Central memory CD4-positive, alpha-beta T cell (primary cell): ENCODE measurements at places on chromosomes 1 and 21.

DNA sequence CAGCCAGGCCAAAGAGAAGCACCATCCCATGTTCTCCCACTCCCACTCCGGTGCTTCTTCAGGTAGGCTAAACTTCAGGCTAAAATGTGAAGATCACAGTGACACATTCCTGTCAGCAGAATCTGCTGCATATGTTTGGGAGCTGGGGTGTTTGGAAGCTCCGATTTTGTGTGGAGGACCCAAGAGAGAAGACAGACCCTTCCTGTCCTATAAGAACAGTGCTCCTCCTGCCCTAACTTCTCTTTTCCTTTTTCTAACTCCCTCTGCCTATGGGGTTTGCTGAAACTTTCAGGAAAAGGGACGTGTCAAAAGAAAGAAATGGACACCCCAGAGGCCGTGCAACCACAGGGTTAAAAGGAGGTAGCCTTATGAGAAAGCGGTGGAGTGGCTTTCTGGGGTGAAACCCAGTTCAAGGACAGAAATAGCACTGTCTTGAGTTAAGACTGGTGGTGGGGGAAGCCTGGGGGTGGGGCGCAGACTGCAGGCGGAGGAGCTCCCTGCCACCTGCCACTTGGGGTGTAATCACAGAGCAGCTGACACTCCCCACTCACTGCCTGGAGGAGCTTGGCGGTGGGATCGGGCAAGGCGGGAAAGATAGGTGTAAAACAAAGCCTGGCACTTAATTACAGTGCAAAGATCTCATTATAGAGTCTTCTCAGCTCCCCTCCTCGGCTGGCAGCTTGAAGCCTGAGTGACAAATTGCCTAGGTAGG is 645 bp upstream of the TLR5 start:
- DNase-seq: peak; percentile 13

- DNase-seq: no peak
Measured at GRCh38 chr1:222466150-222466865, 81.6 kb downstream of the HHIPL2 start.

DNA sequence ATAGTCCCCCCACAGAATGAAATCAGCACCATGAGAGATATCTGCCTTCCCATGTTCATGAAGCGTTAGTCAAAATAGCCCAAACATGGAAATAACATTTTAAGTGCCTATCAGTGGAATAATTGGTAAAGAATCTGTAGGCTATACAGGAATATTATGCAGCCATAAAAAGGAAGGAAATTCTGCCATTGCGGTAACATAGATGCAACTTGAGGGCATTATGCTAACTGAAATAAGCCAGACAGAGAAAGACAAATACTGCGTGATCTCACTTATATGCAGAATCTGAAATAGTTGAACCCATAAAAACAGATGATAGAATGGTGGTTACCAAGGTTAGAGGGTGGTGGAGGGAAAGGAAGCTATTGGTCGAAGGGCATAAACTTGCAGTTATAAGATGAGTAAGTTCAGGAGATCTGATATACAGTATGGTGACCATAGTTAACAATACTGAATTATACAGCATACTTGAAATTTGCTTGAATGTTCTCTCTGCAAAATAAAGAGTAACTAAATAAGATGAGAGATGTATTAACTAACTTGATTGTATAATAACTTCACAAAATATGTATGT is 699 bp upstream of the IL23R start:
- DNase-seq: no peak

GRCh38 chr1:178877896-178878295 is 7.0 kb upstream of the ANGPTL1 start:
- DNase-seq: no peak

DNA sequence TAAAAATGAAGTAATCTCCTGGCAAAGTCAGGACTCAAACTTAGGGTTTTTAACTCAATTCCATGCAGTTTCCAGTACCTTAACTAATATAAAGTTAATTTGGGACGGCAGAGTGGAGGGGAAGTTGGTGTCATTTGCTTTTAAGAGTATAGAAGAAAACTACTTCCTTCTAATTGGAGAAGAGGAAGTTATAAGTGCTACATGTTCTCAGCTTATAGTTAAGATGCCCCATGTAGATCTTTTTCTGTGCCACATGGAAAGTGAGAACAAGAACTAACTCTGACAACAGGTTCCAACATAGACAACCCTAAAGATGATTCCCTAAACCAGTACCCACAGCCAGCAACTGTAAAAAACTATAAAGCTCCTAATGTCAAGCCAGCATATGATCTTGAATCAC is 11.5 kb downstream of the RRAGC start:
- DNase-seq: no peak

DNA sequence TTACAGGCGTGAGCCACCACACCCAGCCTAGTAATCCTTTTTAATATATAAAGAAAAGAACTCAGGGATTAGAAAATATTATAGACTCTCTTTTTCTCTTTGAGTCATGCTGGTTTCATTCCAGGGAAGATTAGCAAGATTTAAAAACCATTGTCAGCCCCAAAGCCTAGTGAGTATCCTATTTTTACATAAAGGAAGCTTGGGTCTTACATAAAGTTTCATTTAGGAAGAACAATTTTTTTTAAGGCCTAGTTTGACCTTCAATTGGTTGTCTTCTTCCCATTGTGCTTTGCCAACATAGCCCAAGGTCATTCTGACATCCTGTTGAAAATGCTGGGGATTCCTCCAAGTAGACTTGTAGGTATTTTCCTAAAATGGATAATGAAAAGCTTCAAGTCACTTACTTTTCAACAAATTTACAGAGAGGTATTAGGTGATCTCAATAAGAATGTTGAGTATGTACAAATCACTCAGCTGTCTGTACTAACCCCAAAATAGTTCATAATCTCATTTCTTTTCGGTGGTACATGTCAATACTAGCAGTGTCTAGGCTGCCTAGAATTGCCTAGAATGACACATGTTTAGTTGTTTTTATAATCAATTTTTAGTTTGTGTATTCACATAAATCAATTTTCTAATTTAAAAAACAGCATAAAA is 4.3 kb upstream of the KIF14 start:
- no peak for DNase-seq

GRCh38 chr1:183912265-183912886 is 107.5 kb downstream of the RGL1 start:
- DNase-seq: no peak

DNA sequence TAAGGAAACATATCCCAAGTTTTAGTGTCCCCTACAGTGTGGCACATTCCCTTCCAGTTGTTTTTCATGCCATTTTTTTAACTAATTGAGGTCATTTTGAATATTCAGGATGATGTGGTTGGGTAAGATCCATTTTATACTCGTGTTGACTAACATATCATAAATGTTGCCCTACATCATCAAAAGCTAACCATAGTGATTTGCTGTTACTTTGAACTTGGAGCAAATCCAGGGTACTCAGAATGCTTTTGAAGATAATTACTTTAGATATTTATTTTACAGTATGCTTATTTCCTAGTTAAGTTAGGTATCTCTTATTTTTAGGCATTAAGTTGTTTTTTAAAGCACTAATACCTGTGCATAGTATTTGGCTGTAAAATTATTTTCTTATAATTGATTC is 57.8 kb downstream of the DYRK1A start:
- DNase-seq: no peak

- DNase-seq: no peak
Measured at GRCh38 chr1:10768552-10768951, 27.9 kb downstream of the CASZ1 start.

DNA sequence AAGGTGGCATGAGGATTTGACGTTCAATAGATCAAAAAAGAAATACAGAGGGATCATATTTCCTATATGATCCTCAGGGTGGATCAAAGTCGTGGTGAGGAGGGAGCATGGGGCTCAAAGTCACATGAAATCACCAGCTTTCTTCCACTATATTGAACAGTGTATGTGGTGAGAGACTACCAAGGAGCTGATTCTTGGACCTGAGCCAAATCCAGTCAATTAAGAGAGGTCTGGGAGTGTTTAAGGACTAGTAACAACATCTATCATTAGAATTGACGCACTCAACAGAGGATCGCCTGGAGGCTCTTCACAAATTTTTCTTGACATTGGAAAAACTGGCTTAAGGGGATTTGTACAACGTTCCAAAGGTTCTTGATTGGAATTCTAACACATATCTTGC is 267.7 kb upstream of the PROX1 start:
- DNase-seq: no peak

DNA sequence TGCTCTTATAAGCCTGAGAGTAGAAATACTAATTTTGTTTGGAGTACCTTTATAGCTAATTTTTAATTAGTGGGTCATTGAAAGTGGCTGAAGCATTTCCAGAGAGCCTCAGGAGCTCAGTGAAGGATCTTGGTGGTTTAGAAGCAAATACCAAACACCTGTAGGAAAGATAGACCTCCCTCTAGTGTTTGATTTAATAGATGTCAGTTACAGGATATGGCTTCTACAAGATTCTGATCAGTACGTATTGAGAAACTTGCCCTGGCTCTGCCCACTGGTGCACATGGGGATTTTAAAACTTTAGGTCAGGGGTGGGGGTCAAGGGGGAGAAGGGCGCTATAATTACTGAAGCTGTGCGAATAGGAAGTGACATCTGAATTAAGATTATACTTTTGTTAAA is 122.2 kb downstream of the POU2F1 start:
- no peak for DNase-seq

GRCh38 chr21:42251654-42252324 is 32.8 kb downstream of the ABCG1 start:
- DNase-seq: no peak

- no peak for DNase-seq
Measured at GRCh38 chr21:44790368-44790767, 11.3 kb downstream of the UBE2G2 start.

- peak; percentile 64 for DNase-seq
Measured at GRCh38 chr1:42922687-42923366, 35.8 kb downstream of the SLC2A1 start.

- no peak for DNase-seq
Measured at GRCh38 chr1:47205918-47206317, 16.1 kb upstream of the PDZK1IP1 start.

DNA sequence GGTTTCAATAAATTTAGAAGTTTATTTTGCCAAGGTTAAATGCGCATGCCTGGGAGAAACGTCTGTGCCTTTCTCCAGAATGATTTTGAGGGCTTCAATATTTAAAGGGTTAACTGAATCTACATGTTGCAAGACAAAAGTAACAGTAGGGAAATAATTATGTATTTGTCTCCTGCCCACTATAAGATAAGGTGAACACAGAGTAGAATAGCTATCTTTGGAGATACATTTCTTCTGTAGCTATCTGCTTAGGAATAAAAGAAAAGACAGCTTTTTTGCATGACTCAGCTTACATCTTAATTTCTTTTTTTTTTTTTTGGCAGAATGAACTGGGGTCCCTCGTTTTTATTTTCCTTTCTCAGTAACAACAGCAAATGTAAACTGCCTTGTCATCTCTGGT is 1351.6 kb downstream of the AMY1C start:
- DNase-seq: no peak

DNA sequence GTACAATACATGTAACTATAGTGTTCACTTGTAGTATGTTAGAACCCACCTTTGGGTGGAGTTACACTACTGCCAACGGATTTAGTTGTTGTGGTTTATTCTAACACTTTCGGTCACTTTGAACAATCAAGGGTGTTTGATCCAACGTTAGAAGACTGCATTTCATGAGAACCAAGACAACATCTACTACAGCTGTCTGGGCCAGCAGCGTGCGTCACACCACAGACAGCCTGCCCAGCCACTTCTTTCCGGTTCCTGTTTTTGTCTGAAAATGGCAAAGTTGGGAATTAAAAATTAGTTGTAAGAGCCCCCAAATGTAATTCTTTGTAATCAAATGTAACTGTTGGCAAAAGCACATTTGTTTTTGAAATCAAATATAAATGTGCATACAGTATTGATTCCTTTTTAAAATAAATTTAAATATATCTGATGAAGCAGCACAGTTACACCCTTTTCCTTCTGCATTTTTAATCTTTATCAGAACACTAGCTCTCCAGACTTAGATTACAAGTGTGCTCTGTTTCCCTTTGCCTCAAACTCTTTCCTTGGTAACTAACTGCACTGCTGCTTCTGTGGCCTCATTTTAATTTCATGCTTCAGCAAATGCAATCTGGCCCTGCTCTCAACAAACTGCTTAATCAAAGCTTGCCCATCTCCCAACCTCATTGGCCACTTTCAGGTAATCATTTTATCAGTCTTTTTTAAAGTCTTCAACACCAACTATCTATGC is 86.6 kb upstream of the DPH5 start:
- peak; percentile 92 for DNase-seq

DNA sequence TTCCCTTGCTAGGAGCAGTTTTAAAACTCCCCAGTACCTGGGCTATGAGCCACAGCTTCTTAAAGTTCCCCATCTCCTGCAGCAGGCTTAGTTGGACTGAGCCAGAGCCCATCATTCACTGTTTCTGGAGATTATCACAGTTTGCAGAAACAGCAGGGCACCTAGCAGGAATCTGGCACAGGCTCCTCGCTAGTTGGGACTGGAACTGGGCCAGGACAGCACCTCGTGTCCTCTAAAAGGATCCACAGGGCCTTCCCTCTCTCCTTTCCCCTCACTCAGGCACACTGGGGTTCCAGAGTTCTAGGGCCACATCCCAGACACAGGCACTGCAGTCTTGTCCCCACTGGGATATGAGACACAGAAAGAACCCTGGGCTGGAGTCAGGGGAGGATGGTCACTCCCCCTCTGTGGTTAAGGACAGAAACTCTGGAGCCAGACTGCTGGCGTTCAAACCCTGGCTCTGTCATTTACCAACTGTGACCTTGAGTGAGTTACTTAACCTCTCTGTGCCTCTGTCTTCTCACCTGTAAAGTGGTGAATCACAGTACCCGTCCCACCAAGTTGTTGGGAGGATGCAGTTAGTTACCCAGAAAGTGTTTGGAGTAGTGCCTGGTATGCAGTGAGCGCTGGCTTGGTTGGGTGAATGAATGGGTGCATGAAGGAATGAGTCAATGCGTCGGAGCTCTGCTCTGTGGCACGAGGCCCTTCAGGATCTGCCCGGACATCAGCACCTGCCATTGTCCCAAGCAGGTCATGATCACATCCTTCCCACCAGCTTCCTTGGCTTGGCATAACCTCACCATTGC is 18.8 kb upstream of the ECE1 start:
- DNase-seq: no peak

- DNase-seq: no peak
Measured at GRCh38 chr21:25186273-25186672, 421.0 kb downstream of the MRPL39 start.

DNA sequence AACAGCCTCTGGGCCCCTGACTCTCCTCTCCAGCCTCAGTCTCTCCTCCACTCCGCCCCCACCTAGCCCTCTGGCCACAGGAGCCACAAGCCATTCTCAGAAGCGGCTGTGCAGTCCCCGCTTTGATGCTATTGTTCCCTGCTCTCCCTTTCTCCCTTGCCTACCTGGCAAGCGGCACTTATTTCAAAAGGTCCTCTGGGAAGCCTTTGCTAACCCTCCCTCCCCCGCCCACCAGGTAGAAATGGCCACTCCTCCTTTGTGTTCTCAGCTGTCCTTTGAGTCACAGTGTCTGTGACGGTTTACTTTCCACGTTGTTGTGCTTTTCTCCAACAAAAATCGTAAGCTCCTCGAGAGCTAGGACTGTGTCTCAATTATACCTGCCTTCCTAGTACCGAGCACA is 338.4 kb upstream of the PROX1 start:
- DNase-seq: no peak

GRCh38 chr21:31395268-31395667 is 51.2 kb upstream of the TIAM1 start:
- DNase-seq: no peak

GRCh38 chr1:226995365-226996332 is 55.6 kb downstream of the COQ8A start:
- no peak for DNase-seq

- no peak for DNase-seq
Measured at GRCh38 chr1:57289781-57290180, 134.1 kb downstream of the DAB1 start.
